Naive thymus-derived CD4-positive, alpha-beta T cell (primary cell): ENCODE measurements at places on chromosomes 16 and 17. TPM values are rescaled to one million over a fixed set of nuclear protein-coding genes. Genes with fewer than 3 reads are reported as not detected.

DNA sequence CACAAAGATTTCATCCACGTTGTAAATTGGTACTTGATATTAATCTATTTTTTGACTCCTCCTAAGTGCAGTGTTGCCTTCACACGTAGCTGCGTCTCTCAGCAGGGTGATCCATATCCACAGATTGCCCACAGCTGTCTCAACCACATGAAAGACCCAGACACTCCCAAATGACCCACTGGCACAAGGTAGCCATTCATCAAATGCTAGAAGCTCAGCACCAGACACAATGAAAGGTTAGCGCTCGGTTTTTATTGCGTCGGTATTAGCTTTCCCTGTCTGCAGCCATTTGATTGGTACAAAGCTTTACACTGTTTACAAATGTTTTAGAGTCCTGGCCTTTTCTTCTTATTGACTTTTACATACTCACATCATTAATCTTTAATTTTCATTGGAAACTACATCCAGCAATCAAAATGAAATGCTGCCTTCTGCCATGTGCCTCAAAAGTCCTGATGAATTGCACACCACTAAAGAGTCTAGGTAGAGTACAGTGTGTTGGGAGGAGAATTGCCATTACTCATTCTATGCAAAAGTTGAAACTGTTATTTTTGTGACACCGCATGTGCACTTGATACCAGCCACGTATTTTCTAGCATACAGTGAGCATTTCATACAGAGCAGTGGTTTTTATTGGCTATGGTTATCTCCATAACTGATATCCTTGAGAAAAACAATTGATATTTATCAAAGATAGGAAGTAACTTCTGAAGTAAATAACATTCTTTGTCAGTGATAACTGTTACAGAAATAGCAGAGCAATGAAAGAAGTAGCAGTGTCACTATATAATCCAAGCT is 127.3 kb upstream of the NUDT7 start:
- H3K27ac ChIP-seq = no peak overlapping the region
- no peak for DNase-seq
- no peaks in the 10 kb centered on the region for H3K27me3 ChIP-seq
- H3K4me1 ChIP-seq = no peaks in the 10 kb centered on the region

- H3K27ac ChIP-seq = peak overlapping the region; percentile 87
- no peaks in the 10 kb centered on the region for H3K27me3 ChIP-seq
- peaks cover 7% of the 10 kb centered on the region for H3K4me1 ChIP-seq
- peak overlapping the region; percentile 84 for H3K4me3 ChIP-seq
- no peaks in the 10 kb centered on the region for H3K36me3 ChIP-seq
Measured at GRCh38 chr16:57446531-57447185, 527 bp downstream of the CIAPIN1 start.

DNA sequence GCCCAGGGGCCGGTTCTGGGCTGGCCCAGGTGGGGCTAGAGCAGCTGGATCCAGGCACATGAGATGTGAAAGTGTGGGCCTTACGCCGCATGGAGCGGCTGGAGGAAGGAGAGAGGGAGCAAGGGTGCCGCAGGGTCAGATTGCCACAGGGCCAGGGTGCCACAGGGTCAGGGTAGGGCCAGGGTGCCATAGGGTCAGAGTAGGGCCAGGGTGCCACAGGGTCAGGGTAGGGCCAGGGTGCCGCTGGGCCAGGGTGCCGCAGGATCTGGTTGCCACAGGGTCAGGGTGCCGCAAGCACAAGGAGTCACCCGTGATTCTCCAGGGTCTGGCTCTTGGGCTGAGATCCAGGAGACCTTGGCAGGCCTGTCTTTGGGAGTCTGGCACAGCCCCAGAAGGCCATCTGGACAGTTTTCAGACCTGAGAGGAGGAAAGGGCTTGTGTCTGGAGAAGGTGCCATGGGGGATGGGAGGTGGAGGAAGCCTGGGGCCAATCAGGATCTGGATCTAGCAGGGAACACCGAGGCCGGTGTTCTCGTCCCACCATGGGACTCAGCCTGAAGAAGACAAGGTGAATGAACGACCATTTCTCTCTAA is 13.1 kb upstream of the LASP1NB start:
- no peaks in the 10 kb centered on the region for H3K27me3 ChIP-seq
- H3K4me3 ChIP-seq = no peak overlapping the region
- peak overlapping the region; percentile 8 for H3K27ac ChIP-seq
- peaks cover 8% of the 10 kb centered on the region for H3K36me3 ChIP-seq

WFDC1 gene
- polyA plus RNA-seq = not detected

CHST5 gene
- not detected for polyA plus RNA-seq
